ENCODE measurements at places on chromosomes 4 and X.

DNA sequence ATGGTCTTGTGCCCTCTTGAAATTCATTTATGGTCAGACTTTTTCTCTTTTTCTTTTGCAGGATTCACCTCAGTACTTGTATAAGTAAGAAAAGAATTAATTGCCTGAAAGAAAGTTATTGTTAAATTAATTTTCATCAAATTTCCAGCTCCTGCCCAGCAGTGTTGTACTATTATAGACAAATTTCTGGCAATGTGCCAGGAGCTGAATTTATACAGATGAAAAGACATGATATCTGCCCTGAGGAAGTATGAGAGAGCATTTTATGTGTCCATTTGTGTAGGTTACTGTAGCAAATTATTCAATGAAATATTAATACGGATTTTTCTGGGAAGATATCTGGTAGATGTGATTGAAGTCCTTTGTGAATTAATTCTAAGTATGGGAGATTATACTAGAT is 2371.5 kb upstream of the TENM3 start:
- H3K4me3 ChIP-seq, result no peak overlapping the region
- H3K4me1 ChIP-seq, result no peaks in the 10 kb centered on the region
- H3K36me3 ChIP-seq, result no peaks in the 10 kb centered on the region
- DNase-seq, result no peak
- no peak overlapping the region for H3K27ac ChIP-seq
- H3K27me3 ChIP-seq, result no peaks in the 10 kb centered on the region

GRCh38 chrX:101430457-101431078 is 22.5 kb downstream of the HNRNPH2 start:
- no peaks in the 10 kb centered on the region for H3K4me1 ChIP-seq
- no peak for DNase-seq
- H3K27ac ChIP-seq, result no peak overlapping the region
- H3K27me3 ChIP-seq, result no peaks in the 10 kb centered on the region

DNA sequence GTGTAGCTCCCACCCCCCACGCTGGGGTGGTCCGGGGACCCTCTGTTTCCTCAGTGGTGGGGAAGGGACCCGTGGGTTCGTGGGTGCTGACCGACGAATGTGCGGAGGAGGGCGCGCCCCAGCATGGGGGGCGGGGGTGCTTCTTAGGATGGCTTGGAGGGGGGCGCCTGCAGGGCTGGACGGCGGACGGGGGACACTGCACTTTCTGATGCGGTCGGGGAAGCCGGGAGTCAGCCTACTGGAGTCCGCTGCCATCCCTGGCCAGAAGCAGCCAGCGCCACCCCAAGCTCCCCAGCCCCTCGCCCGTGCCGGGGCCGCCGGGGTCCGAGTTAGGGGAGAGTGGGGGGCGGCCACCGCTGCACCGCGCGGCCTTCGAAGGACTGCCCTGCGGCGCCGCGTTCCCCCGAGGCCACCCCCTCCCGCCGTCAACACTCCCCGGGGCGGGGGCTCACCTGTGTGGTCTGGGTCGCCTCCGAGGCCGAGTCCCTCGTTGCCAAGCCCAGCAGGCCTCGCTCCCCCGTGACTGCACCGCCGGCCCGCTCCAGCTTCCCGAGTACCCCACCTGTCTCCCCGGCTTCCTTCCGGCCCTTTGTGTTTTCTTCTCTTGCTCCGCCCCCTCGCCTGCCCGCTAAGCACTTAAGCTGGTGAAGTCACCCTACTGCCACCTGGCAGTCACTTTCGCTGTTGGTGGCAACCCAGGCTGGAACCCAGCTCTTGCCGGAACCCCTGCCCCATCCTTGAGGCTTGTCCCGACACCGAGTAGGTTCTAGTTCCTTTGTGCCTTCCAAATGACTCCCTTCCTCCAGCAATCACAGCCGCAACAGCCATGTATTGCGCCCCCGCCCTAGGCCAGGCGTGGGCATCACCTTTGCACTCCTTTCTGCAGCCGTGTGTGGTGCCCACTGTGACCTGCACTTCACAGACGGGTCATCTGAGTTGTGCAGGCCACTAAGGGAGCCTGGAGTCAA is at the start of gene OCIAD2:
Gene OCIAD2, minus strand, starts transcription at position 569 of the 968 bp plus-strand sequence. CDS start 2,225 bp downstream, outside the sequence.
- peaks cover 11% of the 10 kb centered on the region for H3K36me3 ChIP-seq
- H3K4me3 ChIP-seq, result peak within 1 kb of the TSS; percentile 95
- peak; percentile 77 for DNase-seq
- no peaks in the 10 kb centered on the region for H3K27me3 ChIP-seq
- peaks cover 25% of the 10 kb centered on the region for H3K4me1 ChIP-seq

GRCh38 chrX:102840871-102841705 is 96.0 kb upstream of the RAB40AL start:
- H3K27me3 ChIP-seq, result no peaks in the 10 kb centered on the region
- H3K4me1 ChIP-seq, result no peaks in the 10 kb centered on the region
- H3K36me3 ChIP-seq, result no peaks in the 10 kb centered on the region
- H3K4me3 ChIP-seq, result no peak overlapping the region
- H3K27ac ChIP-seq, result no peak overlapping the region

GRCh38 chr4:65316534-65316933 is 353.8 kb downstream of the EPHA5 start:
- no peak overlapping the region for H3K27ac ChIP-seq
- no peak overlapping the region for H3K4me3 ChIP-seq
- no peak for DNase-seq
- H3K36me3 ChIP-seq, result peaks cover 3% of the 10 kb centered on the region

All from effector memory CD8-positive, alpha-beta T cell (primary cell).